ENCODE measurements at places on chromosomes 2 and 18.

GRCh38 chr2:120545521-120546047 is 190.1 kb upstream of the GLI2 start:
- DNase-seq = no peak

- DNase-seq = no peak
These were observed 370.7 kb upstream of the LRATD1 start for GRCh38 chr2:14261771-14262170.

- DNase-seq = peak; percentile 64
These were observed 766 bp downstream of the PDE6D start for GRCh38 chr2:231780123-231780908.

DNA sequence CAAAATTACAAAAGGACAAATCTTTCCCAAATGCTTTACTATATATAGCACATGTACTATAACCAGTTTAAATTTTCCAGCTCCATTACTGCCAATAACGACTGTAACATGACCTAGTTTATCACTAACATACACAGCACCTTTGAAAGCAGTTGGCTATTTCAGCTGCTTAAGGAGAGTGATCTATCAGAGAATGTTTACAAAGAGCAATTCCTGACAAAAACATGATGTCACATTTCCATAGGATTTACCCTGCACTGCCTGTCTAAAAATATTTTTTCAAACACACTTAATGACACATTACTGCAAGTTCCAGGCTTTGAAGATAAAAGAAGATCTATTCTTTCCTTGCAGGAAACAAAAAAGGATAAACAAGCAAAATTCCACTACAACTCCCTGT is 40.6 kb downstream of the ZNF516 start:
- no peak for DNase-seq

- peak; percentile 68 for DNase-seq
These were observed 15.4 kb upstream of the MLPH start for GRCh38 chr2:237471438-237472186.

GRCh38 chr2:211454679-211455078 is 898.3 kb downstream of the CPS1 start:
- no peak for DNase-seq

- no peak for DNase-seq
These were observed 107.7 kb downstream of the INHBB start for GRCh38 chr2:120453635-120453998.

- DNase-seq = no peak
These were observed 86.5 kb downstream of the STRADB start for GRCh38 chr2:201538025-201538424.

GRCh38 chr18:5197032-5197434 is at the start of gene AKAIN1:
Gene AKAIN1 (minus strand): TSS chr18:5197257. CDS start chr18:5197053, 204 bp downstream.
- DNase-seq = peak; percentile 90

DNA sequence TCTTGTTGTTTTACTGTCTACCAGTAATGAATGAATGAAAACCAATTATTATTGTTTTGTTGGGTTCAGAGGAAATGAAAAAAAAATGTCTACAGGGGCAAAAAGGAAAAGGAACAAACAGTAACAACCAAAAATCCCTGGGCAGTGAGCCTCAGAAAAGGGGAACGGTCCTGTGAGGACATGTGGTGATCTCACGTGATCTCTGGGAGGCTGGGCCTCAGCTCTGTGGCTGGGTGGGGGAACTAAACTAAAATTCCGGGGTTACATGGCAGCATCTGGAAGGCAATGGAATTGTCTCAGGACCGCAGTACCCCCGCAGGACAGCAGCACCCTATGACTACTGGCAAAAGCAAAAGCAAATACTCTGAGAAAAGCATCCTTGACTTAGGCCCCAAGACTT is 80.1 kb downstream of the AFF3 start:
- DNase-seq = no peak

- peak; percentile 71 for DNase-seq
These were observed 41.5 kb upstream of the PUM2 start for GRCh38 chr2:20391951-20392699.

GRCh38 chr2:187574969-187575750 is 20.9 kb upstream of the TFPI start:
- no peak for DNase-seq

DNA sequence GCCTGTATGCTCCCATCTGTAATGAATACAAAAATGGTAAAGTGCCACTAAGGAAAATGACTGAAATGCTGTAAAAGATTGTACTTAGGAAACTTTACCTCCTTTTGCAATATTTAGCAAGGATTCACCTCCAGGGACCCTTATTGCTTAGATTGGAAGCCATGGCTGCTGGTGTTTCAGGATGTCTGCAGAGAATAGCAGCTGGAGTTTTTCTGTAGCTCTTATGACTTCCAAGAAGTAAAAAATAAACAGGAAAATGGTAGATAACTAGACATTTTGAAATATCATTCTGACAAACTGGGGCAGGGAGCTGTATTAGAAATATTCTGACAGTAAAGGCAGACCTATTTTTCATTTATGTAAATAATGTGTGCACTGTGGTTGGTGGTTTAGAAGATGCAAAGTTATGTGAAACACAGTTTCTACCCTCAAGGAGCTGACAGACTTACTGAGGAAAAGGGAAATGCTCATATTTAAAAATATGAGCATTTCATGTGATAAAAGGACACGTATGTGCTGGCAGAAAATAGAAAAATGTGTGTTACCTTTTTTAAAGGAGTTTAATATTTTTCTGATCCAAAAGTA is 224.9 kb upstream of the BOD1L2 start:
- DNase-seq = no peak

DNA sequence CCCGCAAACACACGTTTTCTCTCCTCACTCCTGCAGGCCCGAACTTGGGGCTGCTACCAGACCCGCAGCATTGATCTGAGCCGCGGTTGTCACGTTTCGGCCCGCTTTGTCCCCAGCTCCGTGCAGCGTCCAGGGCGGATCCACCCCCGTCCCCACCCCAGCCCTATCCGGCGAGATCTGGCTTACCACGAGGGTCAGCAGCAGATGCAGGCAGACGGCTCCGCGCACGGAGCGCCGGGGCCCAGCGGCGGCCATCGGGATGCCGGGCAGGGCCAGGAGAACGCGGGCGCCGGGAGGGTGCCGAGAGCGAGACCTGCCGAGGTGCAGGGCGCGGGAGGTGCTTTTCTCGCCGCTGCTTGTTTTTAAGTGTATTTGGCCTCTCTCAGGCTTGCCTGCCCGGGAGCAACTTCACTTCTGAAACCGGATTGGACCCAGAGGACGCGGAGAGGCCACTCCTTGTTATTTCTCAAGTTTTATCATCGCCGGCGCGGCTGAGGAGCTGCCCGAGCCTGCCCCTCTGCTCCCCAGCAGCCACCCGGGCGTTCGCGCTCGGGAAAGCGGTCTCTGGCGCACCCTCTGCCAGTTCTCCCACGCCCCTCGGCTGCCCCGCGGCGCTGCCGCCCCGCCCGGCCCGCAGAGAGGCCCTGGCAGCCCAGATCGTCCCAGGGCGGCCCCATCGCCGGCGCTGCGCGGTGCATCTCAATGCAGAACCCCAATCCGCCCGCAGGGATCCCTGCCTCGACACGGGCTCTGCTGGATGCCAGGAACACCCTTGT is at the start of gene DSC3:
TSS of gene DSC3 (minus strand) at position 337 of the 776 bp plus-strand sequence. CDS start at position 255, 82 bp downstream.
- peak; percentile 70 for DNase-seq

GRCh38 chr2:102051692-102052277 is 60.0 kb downstream of the IL1R2 start:
- no peak for DNase-seq

GRCh38 chr2:217120429-217120828 is 260.6 kb upstream of the TNP1 start:
- DNase-seq = no peak

- DNase-seq = no peak
These were observed 975.6 kb downstream of the DCDC2C start for GRCh38 chr2:4678927-4679326.

DNA sequence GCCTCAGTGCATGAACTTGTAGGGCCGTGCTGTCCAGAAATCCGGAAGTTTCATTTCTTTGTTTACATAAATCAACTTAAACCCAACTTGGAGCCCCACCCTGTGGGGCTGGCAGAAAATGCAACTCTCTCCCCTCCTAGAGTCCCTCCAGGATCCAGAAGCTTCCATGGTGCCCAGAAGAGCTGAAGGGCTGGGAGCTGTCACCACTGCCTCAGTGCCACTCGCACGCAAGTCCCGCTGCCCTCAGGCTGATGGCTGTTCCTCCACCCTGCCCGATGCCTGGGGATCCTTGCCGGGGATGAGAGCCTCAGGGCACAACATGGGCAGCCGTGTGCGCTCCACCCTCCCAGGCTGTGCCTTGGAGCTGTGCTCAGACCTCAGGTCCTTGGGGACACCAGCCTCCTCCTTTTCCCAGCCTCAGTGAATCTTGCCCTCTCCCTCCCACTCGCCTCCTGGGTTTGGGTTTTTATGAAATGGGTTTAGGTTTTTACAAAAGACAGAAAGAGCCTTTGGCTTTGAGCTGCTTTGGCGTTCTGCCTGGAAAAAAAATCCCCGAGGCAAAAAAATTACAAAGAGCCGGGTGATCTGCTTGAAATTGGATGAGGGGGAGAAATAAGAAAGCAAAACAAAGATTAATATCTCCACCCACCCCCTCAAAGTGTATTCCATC is 155.2 kb downstream of the TWIST2 start:
- peak; percentile 60 for DNase-seq

- DNase-seq = no peak
These were observed 453.3 kb downstream of the MEIS1 start for GRCh38 chr2:66888246-66888645.

GRCh38 chr2:188853307-188853706 is 120.9 kb upstream of the COL3A1 start:
- peak; percentile 59 for DNase-seq

- peak; percentile 6 for DNase-seq
These were observed 74.4 kb upstream of the CYP20A1 start for GRCh38 chr2:203164311-203164935.

DNA sequence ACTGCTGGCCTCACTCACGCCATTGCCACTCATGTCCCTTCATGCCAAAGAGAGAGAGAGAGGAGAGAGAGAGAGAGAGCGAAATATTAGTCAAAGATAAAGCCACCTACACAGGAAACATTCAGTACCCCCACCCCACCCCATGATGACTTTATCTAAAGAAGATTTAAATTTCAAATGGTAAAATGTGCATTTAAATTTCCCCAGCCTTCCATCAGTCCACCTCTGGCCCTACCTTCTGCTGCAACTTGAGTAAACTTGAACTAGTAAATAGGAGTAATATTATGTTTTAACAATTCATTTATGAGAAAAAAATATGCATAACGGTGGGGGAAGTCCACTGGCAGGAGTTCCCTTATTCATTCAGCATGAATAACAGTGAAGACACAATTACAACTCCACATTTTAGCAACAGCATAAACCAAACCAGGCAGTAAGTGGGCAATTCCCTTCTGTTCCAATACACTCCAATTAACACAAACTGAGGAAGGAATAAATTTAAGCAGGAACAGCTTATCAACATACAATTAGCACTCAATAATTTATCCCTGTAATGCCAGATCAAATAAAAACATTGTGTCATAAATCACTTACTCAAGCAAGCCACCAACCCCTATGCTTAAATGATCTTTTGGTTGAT is 264.2 kb downstream of the LNPK start:
- DNase-seq = no peak

DNA sequence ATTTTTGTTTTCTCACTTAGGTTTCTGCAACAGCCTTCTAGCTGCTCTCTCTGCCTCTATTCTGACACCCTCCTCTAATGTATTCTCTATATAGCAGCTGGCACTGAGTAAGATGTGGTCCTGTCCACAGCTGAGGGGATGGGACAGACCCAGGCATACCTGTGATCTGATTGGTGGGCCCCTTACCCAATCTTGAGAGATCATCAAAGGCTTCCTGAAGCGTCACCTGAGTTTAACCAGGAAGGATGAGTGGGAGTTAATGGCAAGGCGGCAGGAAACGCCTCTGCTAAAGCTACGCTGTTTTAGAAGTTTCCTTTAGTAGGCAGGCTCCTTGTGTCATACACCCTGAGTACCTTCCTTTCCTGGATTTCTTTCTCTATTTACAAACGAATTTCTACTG is 5.7 kb upstream of the TET3 start:
- DNase-seq = no peak

DNA sequence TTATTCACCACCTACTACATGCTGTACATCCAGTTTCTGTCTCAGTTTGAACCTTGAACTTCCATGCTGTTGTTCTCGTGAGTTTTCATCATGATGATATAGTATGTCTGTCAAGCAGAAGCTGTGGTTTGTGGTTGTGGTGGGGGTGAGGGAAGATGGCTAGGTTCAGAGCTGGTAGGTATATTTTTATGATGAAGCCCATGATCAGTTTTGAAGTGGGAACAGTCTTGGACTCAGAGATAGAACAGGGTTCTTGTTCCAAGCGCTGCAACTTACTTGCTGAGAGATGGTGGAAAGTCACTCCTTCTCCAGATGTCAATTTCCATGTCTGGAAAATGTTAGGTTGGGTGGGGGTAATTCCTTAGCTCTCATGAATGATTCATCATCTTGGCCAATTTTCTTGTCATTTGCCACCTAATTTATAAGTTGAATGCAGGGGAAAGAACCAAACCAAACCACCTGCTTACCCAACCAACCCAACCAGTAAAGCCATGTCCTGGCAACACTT is 21.6 kb downstream of the PMAIP1 start:
- DNase-seq = no peak

DNA sequence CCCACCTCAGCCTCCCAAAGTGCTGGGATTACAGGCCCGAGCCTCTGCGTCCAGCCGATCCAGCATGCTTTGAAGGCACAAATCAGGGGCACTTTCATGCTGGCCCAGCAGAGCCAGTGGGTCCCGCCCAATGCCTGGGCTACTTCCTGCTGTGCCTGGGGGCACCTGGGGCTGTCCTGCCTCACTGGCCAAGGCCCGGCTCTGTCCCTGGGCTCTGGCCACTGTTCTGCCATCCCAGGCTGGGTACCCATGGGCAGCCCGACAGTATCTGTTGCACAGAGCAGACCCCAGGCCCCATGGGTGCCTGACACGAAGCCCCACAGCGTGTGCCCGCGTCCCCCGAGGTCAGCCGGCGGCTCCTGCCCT is 6.8 kb upstream of the GAL3ST2 start:
- no peak for DNase-seq

DNA sequence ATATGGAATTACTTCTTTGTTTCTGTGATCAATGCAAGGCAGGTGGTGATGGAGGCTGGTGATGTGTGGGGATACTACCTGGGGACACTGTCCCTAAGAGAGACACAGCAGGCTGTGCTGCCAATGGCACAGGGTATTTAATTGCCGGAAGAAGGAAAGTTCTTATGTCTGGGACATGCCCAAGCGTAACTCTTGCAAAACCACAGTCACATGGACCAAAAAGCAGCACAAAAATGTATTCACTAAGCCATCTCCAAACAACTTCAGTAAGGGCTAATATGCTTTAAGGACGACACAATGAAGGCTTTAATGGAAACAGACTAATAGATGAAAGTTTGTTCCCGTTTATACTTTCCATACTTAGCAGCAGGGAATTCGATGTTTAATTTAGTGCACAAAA is 49.7 kb upstream of the AP1S3 start:
- DNase-seq = no peak

- no peak for DNase-seq
These were observed 379.0 kb upstream of the FANCL start for GRCh38 chr2:58620093-58620492.

DNA sequence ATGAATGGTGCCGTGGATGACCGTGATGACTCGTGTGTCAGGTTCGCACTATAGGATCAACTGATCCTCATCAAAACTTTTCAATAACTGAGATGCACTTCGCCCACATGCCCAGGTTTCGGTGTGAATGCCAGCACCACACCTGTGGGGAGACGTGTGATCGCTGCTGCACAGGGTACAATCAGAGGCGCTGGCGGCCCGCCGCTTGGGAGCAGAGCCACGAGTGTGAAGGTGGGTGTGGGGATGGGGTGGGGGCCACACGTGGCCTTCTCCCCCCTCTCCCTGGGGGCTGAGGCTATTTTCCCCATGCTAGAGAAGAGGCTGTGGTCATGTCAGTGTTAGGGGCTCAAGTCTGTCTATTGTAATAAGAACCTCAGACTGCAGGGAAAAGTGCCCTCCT is 69.0 kb downstream of the LAMA3 start:
- no peak for DNase-seq

Measured in hepatocyte (in vitro differentiated cells).